ENCODE measurements at places on chromosomes 6 and 20. TPM values are rescaled to one million over a fixed set of nuclear protein-coding genes. Genes with fewer than 3 reads are reported as not detected.

The SLC24A3 gene
- total RNA-seq = not detected

The ARFRP1 gene
- total RNA-seq = 55.1 TPM

The CTSZ gene
- total RNA-seq = 44.5 TPM

The CST4 gene
- not detected for total RNA-seq

The SOX4 gene
- 3.5 TPM for total RNA-seq

The LCA5 gene
- total RNA-seq = 0.23 TPM

The ENPP5 gene
- 0.16 TPM for total RNA-seq

The ADTRP gene
- total RNA-seq = 71.6 TPM

The CCN6 gene
- total RNA-seq = 0.74 TPM

The NMBR gene
- total RNA-seq = not detected

The RNGTT gene
- total RNA-seq = 18.2 TPM

Measured in activated T-cell treated with anti-CD3 and anti-CD28 coated beads, Interleukin-2, amount 50 U/mL, for 72 hours (primary cell).